ENCODE measurements at places on chromosomes 7 and 10. TPM values are rescaled to one million over a fixed set of nuclear protein-coding genes. Genes with fewer than 3 reads are reported as not detected.

Gene AOC1
- not detected for total RNA-seq

Gene GNG11
- total RNA-seq: not detected

Gene CLRN3
- not detected for total RNA-seq

DNA sequence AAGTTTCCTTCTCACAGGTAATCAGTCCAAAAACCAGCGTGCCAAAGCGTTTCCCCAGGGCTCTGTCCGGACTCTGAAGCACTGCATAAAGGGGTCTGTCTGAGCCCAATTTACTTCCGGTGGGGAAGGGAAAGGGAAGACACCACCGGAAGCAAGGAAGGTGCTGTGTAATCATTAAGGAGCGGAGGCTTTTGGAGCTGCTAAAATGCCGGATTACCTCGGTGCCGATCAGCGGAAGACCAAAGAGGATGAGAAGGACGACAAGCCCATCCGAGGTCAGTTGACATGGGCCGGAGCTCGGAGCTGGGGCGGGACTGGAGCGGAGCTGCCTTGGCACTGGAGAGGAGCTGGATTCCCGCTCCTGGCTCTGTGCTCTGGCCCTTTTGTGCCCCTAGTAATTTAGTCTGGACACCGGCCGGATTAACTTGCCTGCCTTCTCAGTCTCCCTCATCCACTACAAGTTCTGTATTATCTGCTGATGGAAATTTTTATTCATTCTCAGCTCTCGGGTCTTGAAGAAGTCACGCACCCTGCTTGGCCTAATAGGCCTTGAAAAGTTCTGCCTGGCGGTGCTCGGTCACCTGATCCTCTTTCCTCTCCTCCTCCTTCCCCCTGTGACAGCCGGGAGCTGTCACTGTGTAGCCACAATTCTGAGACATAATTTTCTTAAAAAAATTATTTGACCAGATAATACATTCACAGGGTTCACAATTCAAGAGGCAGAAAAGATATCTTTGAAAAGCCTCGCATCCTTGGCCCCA, at the start of gene PSMC2:
Gene PSMC2, plus strand, starts transcription at position 137 of the 761 bp plus-strand sequence. Its CDS starts 69 bp downstream, at position 206.
- H3K4me1 ChIP-seq: peaks cover 48% of the 10 kb centered on the region
- DNase-seq: peak; percentile 74
- no peaks in the 10 kb centered on the region for H3K27me3 ChIP-seq
- peaks cover 10% of the 10 kb centered on the region for H3K36me3 ChIP-seq
- H3K27ac ChIP-seq: peak within 1 kb of the TSS; percentile 98
- H3K4me3 ChIP-seq: peak within 1 kb of the TSS; percentile 99

- no peaks in the 10 kb centered on the region for H3K27me3 ChIP-seq
- H3K27ac ChIP-seq: no peak overlapping the region
- no peak for DNase-seq
Observed at GRCh38 chr7:24778543-24779282, 21.4 kb upstream of the GSDME start.

Gene PIP
- total RNA-seq: not detected

GRCh38 chr7:15703732-15704131, 17.2 kb upstream of the MEOX2 start:
- no peak overlapping the region for H3K27ac ChIP-seq
- H3K36me3 ChIP-seq: no peaks in the 10 kb centered on the region
- H3K4me3 ChIP-seq: no peak overlapping the region
- no peak for DNase-seq
- H3K4me1 ChIP-seq: no peaks in the 10 kb centered on the region

DNA sequence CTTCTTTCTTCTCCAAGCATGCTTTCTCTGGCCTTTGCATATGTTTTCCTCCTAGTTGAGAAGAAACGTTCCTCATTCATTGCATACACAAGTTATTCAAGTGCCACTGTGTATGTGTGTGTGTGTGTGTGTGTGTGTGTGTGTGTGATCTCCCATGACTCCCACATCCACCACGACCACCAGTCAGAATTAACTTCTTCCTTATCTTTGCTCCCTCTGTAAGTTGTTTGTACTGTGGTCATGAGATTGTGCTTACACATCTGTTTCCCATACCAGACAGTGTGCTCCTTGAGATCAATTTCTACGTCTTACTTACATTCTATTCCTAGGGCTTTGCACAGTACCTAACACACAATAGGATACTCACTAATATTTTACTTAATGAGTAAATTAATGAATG, 22.4 kb upstream of the FAM13C start:
- no peaks in the 10 kb centered on the region for H3K36me3 ChIP-seq
- DNase-seq: no peak
- no peaks in the 10 kb centered on the region for H3K4me1 ChIP-seq
- no peak overlapping the region for H3K4me3 ChIP-seq
- no peak overlapping the region for H3K27ac ChIP-seq
- H3K27me3 ChIP-seq: no peaks in the 10 kb centered on the region

DNA sequence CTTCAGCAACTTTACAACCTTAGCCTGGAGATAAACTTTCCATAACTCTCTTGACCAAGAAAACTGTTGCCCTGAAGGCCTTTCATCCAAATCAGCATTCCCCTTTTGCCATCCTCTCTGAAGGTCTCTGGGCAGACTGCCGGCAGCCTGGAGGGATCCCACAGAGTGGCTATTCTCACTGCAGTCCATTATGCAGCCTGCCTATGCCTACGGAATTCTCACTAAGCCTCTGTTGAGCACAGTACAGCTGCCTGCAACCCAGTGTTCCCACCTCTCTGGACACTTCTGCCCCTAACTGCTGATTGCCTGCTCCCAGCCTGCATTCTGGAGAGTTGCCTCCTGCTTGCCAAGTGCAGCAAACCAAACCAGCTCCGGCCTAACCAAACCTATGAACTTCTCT, 548.9 kb upstream of the STEAP1 start:
- DNase-seq: no peak
- H3K36me3 ChIP-seq: peaks cover 31% of the 10 kb centered on the region
- H3K4me3 ChIP-seq: no peak overlapping the region
- no peak overlapping the region for H3K27ac ChIP-seq

DNA sequence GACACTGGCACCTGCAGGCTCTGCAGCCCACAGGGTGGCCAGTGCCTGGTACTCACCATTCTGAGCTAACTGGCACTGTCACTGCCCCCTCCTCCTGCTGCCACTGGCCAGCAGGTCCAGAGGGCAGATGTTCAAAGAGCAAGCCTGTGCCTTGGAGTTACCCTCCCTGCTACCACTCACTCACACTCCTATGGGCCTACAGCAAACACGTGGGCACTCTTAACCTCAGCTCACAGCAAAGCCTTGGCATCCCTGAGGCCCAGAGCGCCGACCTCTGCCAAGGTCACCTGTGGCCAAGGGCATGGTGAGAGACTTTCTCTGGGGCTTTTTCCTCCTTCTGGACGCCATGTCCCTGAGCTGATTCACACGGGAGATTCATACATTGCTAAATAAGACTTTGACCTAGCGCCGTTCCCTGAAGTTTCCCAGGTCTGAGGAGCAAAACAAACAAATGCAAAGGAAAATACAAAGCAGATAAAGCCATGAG, 270.0 kb upstream of the PPP2R2D start:
- no peaks in the 10 kb centered on the region for H3K4me1 ChIP-seq
- H3K36me3 ChIP-seq: no peaks in the 10 kb centered on the region
- H3K4me3 ChIP-seq: no peak overlapping the region
- no peak for DNase-seq
- no peak overlapping the region for H3K27ac ChIP-seq
- no peaks in the 10 kb centered on the region for H3K27me3 ChIP-seq

DNA sequence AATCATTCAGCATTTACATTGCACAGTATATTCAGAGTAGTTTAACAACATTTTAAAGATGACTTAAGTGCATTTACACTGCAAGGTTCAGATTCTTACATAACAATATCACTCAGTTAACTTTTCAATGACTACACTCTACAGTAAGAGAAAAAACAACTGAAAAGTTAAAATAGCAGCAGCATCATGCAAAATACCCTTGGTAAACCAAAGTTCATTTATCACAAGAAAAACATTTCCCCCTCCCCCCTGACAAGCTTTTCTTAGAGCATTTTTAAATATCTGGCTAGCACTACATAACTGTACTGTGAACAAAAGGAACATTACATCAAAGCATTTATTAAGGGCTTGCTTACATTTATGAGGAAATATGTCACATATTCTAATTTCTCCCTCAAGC, 179.5 kb upstream of the HGF start:
- H3K27ac ChIP-seq: no peak overlapping the region
- H3K4me1 ChIP-seq: no peaks in the 10 kb centered on the region
- no peaks in the 10 kb centered on the region for H3K27me3 ChIP-seq
- H3K36me3 ChIP-seq: no peaks in the 10 kb centered on the region

DNA sequence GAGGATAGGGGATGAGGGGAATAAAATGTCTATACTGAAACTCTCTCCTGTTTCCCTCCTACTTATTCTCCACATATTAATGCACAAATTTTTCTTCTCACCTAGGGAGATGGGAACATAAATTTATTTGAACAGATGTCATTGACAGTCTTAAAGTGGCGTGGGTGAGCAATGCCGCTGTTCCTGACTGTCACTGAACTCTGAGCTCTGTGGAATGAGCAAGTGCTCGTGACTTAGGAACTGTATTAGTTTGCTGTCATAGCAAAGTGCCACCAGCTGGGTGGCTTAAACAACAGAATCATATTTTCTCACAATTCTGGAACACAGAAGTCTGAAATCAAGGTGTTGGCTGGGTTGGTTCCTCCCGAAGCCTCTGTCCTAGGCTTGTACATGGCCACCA, 29.1 kb downstream of the INPP5F start:
- no peak for DNase-seq
- H3K27ac ChIP-seq: no peak overlapping the region
- H3K4me3 ChIP-seq: no peak overlapping the region

Gene CDNF
- total RNA-seq: 1.0 TPM

Gene IGF2BP3
- 0.94 TPM for total RNA-seq

GRCh38 chr7:26399736-26400135, 108.1 kb downstream of the SNX10 start:
- H3K4me1 ChIP-seq: peaks cover 11% of the 10 kb centered on the region
- H3K27ac ChIP-seq: no peak overlapping the region
- no peaks in the 10 kb centered on the region for H3K36me3 ChIP-seq
- peak overlapping the region; percentile 10 for H3K4me3 ChIP-seq
- peaks cover 52% of the 10 kb centered on the region for H3K27me3 ChIP-seq

Gene TFR2
- 11.0 TPM for total RNA-seq

Gene PDZD7
- total RNA-seq: 1.1 TPM

Gene CALHM3
- total RNA-seq: 0.17 TPM

GRCh38 chr7:46713868-46714596, 793.0 kb upstream of the IGFBP3 start:
- H3K4me3 ChIP-seq: no peak overlapping the region
- H3K36me3 ChIP-seq: no peaks in the 10 kb centered on the region
- H3K4me1 ChIP-seq: no peaks in the 10 kb centered on the region
- no peak for DNase-seq

DNA sequence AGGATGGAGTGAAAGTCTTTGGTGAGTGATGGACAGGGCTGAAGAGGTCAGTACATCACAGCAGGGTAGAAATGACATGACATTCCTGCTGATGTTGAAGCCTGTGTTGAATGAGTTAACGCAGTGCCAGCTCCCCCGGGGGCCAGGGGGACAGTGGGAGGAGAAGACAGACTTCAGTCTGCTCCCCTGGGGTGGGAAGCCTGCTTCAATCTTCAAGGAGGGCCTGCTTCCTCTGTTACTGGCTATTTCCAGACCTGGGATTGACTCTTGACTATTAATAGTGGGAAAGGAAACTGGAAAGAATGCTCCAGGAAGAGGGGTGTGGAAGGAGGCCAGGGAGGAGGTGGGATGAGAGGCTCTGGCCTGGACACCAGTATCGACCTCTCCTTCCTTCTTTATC, 27.2 kb downstream of the PODXL start:
- DNase-seq: no peak
- peaks cover 6% of the 10 kb centered on the region for H3K27me3 ChIP-seq
- no peaks in the 10 kb centered on the region for H3K36me3 ChIP-seq
- no peak overlapping the region for H3K27ac ChIP-seq
- no peak overlapping the region for H3K4me3 ChIP-seq

GRCh38 chr10:3241274-3241921, 68.8 kb upstream of the PITRM1 start:
- no peak overlapping the region for H3K27ac ChIP-seq
- DNase-seq: no peak
- no peak overlapping the region for H3K4me3 ChIP-seq
- H3K27me3 ChIP-seq: peaks cover 41% of the 10 kb centered on the region
- peaks cover 3% of the 10 kb centered on the region for H3K4me1 ChIP-seq

Gene HOXA6
- total RNA-seq: not detected

Gene ADIRF
- total RNA-seq: not detected

Gene SPDYE2B
- total RNA-seq: not detected

- H3K4me3 ChIP-seq: no peak overlapping the region
- H3K36me3 ChIP-seq: peaks cover 86% of the 10 kb centered on the region
- H3K27me3 ChIP-seq: no peaks in the 10 kb centered on the region
- no peak overlapping the region for H3K27ac ChIP-seq
- H3K4me1 ChIP-seq: peaks cover 21% of the 10 kb centered on the region
Observed at GRCh38 chr7:87204933-87205332, 14.6 kb downstream of the TMEM243 start.

DNA sequence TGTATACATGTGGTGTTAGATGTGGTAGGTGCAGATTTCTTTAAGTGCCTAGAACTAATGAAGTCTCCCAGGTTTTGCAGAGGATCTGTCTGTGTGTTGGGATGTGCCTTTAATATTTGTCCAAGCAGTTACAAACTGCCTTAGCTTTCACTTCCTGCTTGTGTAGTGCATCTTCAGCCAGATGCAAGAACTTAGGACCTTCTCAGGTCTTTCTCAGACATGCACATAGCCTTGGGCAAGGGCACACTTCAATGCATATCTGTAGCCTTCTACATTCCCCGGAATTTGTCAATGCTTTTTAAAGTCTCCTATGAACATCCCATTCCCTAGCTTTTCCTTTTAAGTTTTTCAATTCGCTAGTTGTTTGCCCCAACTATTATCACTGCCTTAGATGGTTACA, 47.2 kb upstream of the SLC39A12 start:
- no peak overlapping the region for H3K27ac ChIP-seq
- no peak overlapping the region for H3K4me3 ChIP-seq
- H3K27me3 ChIP-seq: no peaks in the 10 kb centered on the region
- H3K4me1 ChIP-seq: no peaks in the 10 kb centered on the region

Gene RTKN2
- total RNA-seq: 4.1 TPM

DNA sequence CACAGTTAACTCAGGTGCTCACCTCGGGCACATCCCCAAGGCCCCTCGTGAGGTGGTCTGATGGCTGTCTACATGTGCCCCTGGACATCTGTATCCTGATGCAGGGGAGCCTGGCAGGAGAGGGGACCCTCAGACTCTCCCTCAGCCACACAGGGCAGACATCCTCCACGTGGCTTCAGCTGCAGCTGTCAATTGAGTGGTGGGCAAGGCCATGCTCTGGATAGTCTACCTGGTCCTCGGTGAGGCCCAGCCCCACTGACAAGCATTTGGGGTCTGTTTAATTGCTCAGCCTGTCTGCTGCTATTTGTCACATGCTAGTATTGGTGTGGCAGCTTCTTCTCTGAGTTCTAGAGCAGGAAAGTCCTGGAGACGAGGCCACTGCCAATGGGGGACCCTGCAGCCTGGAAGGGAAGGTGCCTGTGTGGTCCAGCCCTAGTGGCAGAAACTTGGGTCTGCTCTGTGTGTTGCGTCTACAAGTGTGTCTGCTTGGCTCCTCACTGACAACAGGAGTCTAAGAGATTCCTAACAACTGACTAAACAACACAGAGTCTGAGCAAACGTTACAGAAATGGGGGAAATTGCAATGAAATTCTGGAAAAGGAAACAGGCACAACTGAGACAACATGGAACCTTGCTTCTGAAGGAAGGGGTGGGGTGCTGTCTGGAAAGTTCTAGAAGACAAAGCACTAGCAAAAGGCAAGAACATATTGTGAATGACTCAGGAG, 59.3 kb upstream of the IGFBP3 start:
- H3K4me1 ChIP-seq: peaks cover 5% of the 10 kb centered on the region
- no peak for DNase-seq
- H3K36me3 ChIP-seq: no peaks in the 10 kb centered on the region
- no peak overlapping the region for H3K4me3 ChIP-seq
- no peaks in the 10 kb centered on the region for H3K27me3 ChIP-seq
- no peak overlapping the region for H3K27ac ChIP-seq

Gene FGF8
- total RNA-seq: not detected

Gene BMPR1A
- 15.0 TPM for total RNA-seq
